ENCODE measurements at places on chromosomes 13 and 19.

DNA sequence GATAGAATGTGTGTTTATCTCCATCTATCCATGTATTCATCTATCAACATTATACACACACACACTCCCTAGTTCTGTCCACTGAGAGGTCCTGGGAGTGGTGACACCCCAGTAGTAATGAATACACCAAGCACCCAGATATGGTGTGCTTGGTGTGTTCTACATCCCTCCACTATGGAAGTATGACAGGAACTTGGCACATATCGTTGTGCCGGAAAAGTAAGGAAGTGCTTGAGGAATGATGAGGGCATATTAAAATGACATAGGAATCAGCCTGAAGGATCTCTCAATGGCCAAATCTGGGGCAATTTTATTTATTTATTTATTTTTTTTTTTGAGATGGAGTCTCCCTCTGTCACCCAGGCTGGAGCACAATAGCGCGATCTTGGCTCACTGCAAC is 28.3 kb upstream of the FBXO17 start:
- no peak for ATAC-seq

DNA sequence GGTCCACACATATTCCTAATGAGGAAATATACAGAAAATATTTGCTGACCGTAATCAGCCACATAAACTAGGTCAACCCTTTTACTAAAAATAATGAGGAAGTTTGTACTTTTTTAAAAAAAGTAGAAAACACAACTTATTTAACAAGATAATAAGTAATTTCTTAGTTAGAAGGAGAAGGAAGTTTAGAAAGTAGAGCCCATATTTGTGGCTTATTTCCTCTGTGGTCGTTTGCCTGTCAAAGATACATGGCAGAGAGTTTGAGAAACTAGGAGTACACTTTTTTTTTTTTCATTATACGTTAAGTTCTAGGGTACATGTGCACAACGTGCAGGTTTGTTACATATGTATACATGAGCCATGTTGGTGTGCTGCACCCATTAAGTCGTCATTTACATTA is 1205.2 kb upstream of the MIR17HG start:
- ATAC-seq = no peak

DNA sequence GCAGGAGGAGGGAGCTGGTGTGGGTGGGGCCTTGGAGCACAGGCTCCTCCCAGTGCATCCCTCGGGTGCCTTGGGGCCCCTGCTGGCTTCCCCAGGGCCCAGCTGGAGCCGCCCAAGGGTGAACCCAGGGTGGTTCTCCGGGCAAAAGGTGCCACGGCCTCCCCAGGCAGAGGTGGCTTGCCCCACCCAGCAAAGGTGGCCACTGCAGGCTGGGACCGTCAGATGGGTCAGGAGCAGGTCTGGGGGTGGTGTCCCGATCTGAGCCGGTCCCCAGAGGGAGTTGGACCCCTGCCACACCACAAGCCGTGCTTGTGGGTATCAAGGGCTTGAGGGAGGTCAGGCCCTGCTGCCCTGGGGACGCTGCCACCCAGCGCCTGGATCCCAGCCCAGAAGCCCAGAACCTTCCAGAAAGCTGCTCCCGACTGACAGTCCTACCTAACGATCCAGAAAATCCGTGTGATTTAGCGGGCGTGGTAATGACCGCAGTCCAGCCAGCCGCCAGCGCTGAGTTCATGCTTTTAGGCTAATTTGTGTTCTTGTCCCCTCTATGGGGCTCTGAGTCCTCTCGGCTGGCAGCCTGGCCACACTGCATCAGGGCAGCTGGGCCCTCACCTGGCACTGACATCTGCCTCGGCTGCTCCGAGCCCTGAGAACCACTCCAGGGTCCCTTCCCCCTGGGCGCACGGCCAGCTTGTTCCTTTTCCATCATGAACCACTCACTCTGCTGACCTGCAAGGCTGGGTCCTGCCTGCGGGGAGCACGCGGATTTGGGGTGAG is 5.0 kb upstream of the GRIN3B start:
- no peak for ATAC-seq

GRCh38 chr19:2811221-2811722 is 8.4 kb upstream of the ZNF554 start:
- ATAC-seq = no peak

DNA sequence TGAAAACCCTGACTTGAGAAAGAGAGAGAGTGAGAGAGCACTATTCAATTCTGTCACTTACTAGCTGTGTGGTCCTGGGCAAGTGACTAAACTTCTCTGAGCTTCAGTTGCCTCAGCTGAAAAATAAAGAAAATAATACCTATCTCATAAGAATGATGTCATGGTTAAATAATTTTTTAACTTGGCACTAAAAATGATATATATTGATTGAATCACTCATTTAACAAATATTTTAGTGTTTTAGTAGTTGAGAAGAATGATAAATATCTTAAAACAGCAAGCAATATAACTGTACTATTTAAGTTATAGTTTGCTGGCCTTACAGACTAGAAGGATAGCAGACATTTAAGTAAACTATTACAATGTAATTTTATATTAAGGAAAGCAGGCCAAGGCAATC is 764.2 kb downstream of the DIAPH3 start:
- no peak for ATAC-seq

DNA sequence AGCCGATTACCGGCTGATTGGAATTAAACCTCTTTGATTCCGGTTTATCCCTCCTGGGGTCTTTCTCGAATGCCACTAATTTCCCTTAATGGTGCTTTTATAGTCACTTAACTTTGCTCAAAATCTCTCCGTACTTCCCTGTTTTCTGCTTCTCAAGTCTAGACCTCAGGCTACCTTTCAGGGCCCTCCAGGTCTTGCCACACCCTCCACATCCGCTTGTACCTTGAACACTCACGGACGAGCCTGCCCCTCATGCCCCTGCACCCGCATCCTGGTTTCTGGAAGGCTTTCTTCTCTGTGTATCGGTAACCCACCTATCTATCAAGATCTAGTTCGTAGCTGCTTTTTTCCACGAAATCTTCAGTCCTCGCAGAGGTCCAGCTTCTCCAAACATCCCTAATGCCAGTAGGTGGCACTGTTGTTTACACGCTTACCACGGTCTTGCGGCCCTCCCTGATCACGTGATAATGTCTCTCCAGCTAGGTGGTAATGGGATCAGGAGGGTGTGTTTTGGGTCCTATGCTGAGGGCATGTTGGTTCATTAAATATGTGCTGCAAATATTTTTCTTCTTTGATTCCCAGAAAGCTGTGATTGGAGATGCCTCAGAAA is 13.8 kb downstream of the ATP12A start:
- ATAC-seq = peak; percentile 79

- ATAC-seq = no peak
Measured at GRCh38 chr13:111209613-111210012, 94.5 kb downstream of the ARHGEF7 start.

DNA sequence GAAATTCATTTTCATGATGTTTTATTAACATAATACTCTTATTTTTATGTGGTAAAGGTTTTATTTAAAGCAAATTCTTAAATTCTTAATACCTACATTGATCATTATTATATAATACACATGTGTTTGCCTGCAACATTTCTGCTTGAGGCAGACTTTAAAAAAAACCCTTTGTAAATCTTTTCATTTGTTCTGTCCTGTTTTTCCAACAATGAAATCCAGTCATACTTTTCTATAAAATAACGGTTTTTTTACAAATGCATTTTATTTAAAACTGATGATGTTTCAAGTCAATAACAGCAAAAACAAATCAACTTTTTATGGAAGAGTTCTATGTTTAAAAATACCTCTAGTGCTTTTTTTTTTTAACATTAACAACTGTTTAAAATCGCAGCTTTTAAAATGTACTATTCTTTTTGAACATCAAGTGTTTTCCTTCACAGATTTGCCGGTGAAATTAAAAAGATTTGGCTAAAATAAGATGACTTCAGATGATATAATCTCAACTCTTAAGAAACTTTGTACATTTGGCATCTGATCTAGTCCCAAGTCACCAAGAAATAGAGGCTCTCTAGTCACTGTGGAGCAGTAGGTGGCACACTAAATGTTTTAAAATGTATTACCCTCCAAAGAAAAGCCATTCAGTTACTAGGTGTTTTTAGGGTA is 5.1 kb downstream of the POU4F1 start:
- ATAC-seq = no peak
